ENCODE measurements at places on chromosomes 2 and 18.

GRCh38 chr2:33121925-33122324 is 175.2 kb downstream of the LTBP1 start:
- H3K4me3 ChIP-seq: no peak overlapping the region
- no peaks in the 10 kb centered on the region for H3K36me3 ChIP-seq
- no peak for DNase-seq
- H3K4me1 ChIP-seq: peaks cover 2% of the 10 kb centered on the region
- H3K27ac ChIP-seq: no peak overlapping the region

DNA sequence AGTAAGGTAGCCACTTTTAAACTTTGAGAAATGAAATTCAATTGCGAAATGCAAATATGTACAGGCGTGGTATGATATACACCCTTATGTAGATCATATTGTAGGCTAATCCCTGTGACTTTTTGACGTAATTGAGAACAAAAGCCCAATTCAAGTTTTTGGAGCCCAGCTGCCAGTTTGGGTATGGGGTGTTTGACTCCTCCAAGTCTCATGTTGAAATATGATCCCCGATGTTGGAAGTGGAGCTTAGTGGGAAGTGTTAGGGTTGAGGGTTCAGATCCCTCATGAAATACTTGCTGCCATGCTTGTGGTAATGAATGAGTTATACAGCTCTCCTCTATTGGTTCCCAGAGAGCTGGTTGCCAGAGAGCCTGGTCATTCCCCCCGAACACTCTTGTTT is 1666.8 kb downstream of the SUCLG1 start:
- no peaks in the 10 kb centered on the region for H3K36me3 ChIP-seq
- H3K4me1 ChIP-seq: no peaks in the 10 kb centered on the region
- no peak for DNase-seq
- H3K4me3 ChIP-seq: no peak overlapping the region
- no peaks in the 10 kb centered on the region for H3K27me3 ChIP-seq

DNA sequence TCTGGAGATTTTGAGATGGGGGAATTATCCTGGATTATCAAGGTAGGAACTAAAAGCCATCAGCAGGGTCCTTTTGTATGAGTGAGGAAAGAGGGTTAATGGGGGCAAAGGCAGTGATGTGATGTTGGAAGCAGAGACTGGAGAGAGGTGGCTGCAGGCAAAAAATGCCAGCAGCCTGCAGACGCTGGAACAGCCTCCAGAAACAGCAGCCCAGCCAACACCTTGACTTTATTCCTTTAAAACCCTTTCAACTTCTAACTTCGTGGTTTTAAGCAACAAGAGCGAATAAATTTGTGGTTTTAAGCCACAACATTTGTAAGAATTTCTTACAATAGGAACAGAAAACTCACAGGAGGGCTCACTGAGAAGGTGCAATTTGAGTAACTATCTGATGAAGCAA is 523.1 kb upstream of the HS6ST1 start:
- no peak overlapping the region for H3K4me3 ChIP-seq
- H3K27ac ChIP-seq: no peak overlapping the region
- H3K27me3 ChIP-seq: no peaks in the 10 kb centered on the region
- H3K36me3 ChIP-seq: no peaks in the 10 kb centered on the region
- H3K4me1 ChIP-seq: no peaks in the 10 kb centered on the region

DNA sequence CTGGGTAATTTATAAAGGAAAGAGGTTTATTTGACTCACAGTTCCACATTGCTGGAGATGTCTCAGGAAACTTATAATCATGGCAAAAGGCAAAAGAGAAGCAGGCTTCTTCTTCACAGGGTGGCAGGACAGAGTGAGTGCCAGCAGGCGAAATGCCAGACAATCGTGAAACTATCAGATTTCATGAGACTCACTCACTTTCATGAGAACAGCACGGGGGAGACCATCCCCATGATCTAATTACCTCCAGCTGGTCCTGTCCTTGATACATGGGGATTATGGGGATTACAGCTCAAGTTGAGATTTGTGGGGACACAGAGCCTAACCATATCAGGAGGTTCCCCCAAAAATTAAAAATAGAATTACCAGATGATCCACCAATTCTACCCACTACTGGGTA is 675.5 kb upstream of the SLC8A1 start:
- H3K27ac ChIP-seq: no peak overlapping the region
- H3K27me3 ChIP-seq: no peaks in the 10 kb centered on the region
- H3K4me1 ChIP-seq: no peaks in the 10 kb centered on the region
- no peak for DNase-seq
- H3K4me3 ChIP-seq: no peak overlapping the region
- no peaks in the 10 kb centered on the region for H3K36me3 ChIP-seq

DNA sequence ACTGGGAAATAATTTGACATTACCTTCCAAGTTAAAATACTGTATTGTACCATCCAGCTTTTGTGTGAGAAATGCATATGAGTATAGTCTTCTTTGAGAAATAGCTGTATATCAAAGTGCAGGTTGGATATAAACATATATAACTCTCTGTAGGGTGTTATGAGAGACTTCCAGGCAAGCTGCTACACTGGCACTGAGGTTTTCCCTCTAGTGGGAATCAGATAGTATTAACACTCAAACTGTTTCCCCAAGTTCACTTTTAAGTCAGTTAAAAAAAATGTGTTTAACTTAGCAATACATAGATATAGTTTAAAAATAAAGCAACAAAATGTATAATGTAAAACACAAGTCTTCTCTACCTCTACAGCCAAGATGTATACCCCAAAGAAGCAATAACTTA is 368.4 kb upstream of the SLC8A1 start:
- H3K27me3 ChIP-seq: no peaks in the 10 kb centered on the region
- no peak overlapping the region for H3K4me3 ChIP-seq
- H3K36me3 ChIP-seq: no peaks in the 10 kb centered on the region

DNA sequence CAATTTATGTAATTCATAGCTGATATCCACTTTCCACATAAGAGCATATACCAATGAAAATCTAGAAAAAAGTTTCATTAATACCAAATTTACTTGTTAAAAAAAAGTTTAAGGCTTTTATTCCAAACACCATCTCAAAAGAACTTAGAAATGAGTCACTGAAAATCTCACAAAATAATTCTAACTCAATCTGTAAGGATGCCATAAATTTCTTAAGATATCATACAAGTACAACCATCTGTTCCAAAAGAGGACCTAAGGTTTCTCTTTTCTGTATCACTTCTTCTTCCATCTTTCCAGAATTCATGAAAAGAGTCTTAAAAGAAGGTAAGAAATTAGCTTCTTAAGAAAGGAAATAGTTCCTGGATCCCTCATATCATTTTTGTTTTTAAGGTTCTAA is 60.4 kb downstream of the TRIP12 start:
- no peaks in the 10 kb centered on the region for H3K27me3 ChIP-seq
- no peak overlapping the region for H3K4me3 ChIP-seq
- peaks cover 20% of the 10 kb centered on the region for H3K4me1 ChIP-seq
- H3K27ac ChIP-seq: no peak overlapping the region
- DNase-seq: no peak
- H3K36me3 ChIP-seq: peaks cover 8% of the 10 kb centered on the region

DNA sequence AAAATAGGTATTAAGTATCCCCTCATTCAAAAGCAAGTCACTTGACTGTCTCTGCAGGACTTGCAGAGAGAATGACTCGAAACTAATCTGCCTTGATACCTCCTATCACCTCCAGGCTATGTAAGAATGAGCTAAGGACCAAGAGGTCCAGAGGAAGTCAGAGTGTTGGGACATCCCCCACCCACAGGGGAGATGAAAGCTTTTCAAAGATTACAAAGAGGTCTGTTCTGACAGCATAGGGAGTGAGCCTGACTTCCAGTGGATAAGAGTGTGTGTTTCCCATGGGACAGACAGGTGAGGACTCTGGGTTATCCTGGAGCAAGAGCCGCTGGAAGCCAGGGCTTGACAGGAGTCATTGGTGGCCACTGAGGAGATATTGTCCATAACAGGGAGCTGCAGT is 85.0 kb upstream of the TACR1 start:
- no peaks in the 10 kb centered on the region for H3K36me3 ChIP-seq
- H3K4me1 ChIP-seq: no peaks in the 10 kb centered on the region
- H3K27ac ChIP-seq: no peak overlapping the region
- H3K27me3 ChIP-seq: peaks cover 17% of the 10 kb centered on the region
- H3K4me3 ChIP-seq: no peak overlapping the region

GRCh38 chr2:101956465-101957438 is 35.0 kb upstream of the IL1R2 start:
- H3K36me3 ChIP-seq: no peaks in the 10 kb centered on the region
- H3K27me3 ChIP-seq: no peaks in the 10 kb centered on the region
- no peak overlapping the region for H3K4me3 ChIP-seq
- no peak overlapping the region for H3K27ac ChIP-seq

DNA sequence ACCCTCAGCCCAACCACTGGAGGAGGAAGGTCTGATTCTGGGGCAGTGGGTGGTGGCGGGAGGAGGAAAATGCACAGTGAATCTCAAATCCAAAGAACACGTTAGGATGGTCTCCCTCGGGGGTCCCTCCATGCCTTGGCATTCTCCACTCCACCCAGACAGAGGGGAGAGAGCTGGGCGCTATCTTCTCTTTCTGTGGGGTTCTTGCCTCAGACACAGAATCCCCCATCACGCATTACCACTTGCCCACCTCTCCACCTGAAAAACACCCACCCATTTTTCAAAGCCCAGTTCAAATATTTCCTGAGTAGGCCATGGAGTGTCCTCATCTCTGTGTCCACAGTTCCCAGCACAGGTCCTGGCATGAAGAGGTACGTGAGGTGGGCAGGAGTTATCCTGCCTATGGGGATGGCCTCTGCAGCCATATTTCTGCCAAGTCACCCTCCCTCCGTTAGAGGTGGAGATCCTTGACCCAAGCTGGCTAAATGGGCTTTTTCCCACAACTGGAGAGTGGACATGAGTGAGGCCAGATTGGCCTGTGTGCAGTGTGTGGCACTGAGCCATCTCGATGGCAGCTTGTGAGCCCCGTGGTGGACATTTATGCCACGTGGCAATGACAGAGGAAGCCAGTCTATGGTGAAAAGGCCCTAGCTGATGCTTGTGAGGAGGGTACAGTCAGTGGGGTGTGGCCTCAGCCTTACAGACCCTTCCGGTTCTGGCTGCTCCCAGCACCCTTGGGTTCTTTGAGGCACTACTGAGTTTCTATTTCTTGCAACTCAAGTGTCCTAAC is 9.5 kb upstream of the TEX261 start:
- H3K27me3 ChIP-seq: peaks cover 11% of the 10 kb centered on the region
- no peaks in the 10 kb centered on the region for H3K36me3 ChIP-seq
